Cortex of kidney (tissue), 1 donor: ENCODE measurements at places on chromosomes 12 and 14.

- DNase-seq: no peak
Measured at GRCh38 chr12:24360057-24360456, 410.6 kb upstream of the SOX5 start.

DNA sequence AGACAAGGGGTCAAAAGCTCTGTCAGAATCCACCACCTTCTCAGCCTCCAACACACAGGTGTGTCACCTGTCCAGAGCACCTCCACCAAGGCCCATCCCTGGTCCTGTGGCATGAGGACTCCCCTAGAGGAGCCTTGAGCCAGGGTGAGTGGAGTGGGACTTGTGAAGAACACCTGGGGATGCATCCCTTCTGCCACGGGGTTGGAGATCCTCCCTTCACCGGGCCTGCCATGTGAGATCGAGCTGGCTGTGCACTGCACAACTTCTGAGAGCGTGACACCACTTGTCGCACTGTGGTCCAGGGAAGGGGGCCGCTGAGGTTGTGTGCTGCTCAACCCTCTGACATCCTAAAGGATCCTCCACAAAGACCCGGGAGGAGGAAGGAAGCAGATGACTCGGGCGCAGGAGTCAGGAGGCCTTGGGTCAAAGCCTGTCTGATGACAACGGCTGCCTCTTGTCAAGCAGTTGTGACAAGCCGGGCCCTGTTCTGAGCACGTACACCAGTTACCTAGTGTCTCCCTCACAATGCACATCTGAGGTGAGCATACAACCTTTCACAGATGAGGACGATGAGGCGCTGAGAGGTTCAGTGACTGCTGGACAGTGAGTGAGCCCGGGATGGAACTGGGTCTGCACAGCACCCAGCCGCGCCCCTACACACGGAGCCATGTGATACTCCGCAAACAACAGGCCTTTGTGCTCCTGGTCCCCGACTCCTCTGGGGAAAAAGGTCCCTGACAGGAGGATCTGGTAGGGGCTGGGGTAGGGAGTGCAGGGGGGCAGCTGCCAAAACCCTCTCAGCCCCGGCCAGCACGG, 35.6 kb downstream of the CHGA start:
- DNase-seq: no peak

GRCh38 chr12:46298261-46298660, 29.4 kb upstream of the SLC38A1 start:
- DNase-seq: no peak

DNA sequence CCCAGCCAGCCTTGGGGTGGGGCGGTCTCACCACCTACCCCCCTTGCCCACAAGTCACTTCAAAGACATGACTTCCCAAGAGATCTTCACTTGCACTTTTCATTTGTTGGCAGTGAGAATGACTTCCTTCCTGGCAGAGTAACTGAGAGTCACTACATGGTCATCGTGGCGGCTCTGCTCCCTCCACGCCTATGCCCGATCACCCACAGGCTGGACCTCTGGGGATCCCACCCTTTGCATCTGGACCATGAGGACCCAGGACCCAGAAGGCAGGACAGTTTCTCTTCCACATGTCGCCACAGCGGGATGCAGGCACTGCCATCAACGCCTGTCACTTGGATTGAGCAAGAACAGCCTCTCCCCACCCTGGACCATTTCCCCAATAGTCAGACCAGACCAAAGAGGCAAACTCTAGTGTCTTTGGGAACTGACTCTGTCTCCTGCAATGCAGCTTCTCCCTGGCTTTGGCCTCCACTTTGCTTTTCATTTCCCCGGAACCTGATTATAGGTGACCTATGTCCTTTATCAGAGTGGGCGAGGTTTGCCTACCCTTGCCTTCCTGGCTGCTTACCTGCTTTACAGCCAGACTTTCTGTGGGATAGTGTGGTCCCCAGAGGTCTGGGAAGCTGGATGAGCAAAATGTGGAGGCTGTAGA, 3.6 kb downstream of the VDR start:
- no peak for DNase-seq

DNA sequence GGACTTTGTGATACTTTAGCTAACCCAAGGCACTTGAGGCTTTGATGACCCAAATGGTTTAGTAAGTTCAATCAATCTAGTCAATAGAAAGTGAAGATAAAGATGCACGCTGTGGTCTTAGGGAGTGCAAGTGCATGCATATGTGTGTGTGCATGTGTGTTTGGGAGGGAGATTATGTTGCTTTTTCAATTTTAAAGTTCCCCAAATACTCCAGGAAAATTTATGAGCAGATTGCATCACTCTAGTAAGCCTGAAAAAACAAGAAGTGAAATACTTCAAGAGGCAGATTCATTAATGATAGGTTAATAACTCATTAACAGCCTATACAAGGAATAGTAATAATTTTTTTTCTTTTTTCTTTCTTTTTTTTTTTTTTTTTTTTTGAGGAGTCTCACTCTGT, 12.4 kb upstream of the SIX1 start:
- DNase-seq: no peak

GRCh38 chr12:123655420-123655819, 15.5 kb upstream of the TCTN2 start:
- no peak for DNase-seq

GRCh38 chr14:26527095-26527494, 70.7 kb downstream of the NOVA1 start:
- DNase-seq: no peak

- DNase-seq: no peak
Measured at GRCh38 chr12:6535960-6536847, 1.9 kb downstream of the GAPDH start.

- no peak for DNase-seq
Measured at GRCh38 chr12:130412384-130412783, 74.7 kb downstream of the PIWIL1 start.

DNA sequence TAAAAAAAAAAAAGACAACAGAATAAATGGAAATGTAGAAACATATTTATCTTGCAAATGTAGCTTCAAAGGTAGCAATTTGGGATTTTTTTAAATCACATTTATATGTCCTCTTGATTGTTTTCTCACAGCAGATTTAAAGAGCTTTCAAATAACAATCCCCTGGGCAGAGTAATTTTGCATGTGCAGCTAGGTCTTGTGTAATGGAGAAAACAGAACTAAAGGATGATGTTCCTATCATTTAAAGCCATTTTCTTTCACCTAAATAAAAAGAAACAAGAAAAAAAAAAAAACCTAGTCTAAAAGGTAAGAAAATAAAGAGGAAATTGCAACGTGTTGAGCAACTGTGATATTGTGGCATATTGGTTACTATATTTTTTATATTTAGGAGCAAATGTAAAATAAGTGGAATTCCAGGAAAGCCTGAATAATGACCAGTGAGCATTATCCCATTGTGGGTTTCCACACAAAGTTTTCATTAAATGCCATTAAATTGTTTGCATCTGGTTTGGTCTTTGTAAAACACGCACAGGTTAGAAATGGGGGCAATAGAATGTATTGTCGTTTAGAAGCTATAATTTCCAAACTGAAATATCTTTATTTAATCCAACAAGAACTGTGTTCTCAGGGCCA, 215.6 kb downstream of the SLC6A15 start:
- no peak for DNase-seq

DNA sequence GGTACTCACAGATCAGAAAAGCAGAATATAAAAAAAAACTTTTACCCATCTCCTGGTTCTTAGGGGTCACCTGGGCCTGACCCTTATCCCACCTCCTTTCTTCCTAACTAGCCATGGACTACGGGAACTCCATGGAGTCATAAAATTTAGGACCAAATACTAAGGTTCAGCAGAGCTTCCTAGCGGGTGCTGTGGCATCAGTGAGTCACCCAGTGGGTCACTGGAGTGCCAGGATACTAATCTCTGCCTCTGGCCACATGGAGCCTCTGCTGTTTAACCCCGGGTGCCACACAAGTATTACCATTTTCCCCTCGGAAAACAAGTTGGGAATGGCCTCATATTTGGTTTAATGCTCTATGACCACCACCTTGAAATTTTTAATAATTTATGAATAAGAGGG, 6.9 kb downstream of the ZBTB39 start:
- DNase-seq: no peak
